ENCODE measurements at places on chromosomes 13 and 19. TPM values are rescaled to one million over a fixed set of nuclear protein-coding genes. Genes with fewer than 3 reads are reported as not detected.

GRCh38 chr13:99282264-99283231 lies 24.4 kb upstream of the GPR18 start:
- no peaks in the 10 kb centered on the region for H3K27me3 ChIP-seq
- H3K4me3 ChIP-seq = no peak overlapping the region
- H3K36me3 ChIP-seq = no peaks in the 10 kb centered on the region
- H3K4me1 ChIP-seq = peaks cover 23% of the 10 kb centered on the region

DNA sequence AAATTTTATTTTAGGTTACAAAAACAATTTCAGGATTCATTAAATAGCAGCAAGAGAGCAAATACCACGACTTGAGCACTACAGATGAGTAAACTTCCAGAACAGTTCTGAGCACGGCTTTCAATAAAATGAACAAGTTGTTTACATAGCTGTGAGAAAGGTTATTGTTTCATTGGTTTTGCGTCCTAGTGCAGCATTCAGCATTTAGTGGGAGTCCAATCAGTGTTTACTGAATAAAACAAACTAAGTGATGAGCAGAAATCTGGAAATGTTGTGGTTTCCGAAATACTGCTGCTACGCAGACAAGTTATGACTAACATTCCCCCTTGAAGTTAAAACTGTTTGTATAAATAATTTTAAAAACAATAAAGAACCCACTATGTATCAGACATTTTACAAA lies 251.5 kb upstream of the STARD13 start:
- no peak overlapping the region for H3K27ac ChIP-seq
- no peak for DNase-seq
- no peaks in the 10 kb centered on the region for H3K27me3 ChIP-seq
- H3K4me3 ChIP-seq = no peak overlapping the region

DNA sequence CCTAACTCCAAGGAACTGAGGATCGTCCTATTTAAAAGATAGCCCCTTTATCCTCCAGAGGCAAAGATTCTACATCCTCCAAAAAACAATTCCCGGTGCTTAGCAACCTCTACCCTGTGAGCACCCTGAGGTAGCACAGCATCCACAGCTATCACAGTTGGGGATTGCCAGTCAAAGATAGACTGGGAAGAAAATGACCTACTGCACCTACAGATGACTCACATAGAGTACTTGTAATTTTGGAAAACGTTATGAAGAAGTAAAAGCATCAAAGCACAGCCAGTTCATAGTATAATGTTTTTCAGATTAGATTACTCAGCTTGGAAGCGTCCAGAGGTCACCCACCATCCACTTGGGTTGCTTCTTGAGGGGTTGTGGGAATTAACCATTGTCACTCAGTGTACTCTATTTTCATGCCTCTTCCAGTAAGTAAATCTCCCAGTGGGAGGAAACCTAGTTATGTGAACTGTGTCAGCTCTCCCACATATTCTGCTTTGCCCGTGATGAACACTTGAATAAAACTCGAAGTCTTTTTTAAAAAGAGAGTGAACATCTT lies 8.9 kb upstream of the FAM124A start:
- H3K36me3 ChIP-seq = no peaks in the 10 kb centered on the region
- no peaks in the 10 kb centered on the region for H3K27me3 ChIP-seq
- H3K4me3 ChIP-seq = no peak overlapping the region
- no peaks in the 10 kb centered on the region for H3K4me1 ChIP-seq

GRCh38 chr13:33281951-33282595 lies 3.5 kb downstream of the STARD13 start:
- H3K27me3 ChIP-seq = no peaks in the 10 kb centered on the region
- DNase-seq = no peak
- H3K27ac ChIP-seq = no peak overlapping the region
- peaks cover 12% of the 10 kb centered on the region for H3K4me1 ChIP-seq
- no peak overlapping the region for H3K4me3 ChIP-seq

DNA sequence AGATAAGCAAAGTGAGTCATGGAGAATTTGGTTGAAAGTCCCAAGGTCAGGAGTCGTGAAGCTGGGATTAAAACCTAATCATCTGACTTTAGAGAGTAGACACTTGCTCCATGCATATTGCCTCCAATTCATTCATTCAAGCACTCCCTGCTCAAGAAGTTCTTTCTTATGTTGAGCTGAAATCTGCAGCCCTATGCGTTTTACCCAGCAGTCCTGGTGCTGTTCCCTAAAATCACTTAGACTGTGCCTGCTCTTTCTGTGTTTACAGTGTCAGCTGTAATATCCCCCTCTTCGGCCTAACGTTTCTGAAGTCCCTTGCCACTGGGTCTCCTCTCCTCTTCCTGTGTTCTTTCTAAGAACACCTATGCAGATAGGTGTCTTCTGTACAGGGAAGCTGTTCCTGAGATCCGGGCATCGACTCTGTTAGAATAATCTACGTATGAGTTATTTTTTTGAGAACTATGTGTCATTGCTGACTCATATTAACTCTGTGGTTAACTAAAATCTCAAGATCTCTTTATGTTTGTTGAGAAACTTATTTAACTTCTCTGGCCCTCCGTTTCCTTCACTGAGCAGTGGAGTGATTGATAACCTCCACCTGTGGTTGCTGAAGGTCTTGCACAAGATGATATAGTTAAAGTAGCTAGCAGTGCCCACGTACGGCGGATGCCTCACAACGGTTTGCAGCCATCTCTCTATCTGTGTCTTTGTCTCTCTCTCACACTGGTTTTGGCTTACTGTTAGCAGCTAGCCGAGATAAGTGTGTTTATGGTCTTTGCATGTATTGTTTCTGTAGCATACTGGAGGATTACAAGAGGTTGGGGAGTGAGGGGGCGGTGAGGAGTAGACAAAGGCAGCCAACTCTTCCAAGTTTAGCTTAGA lies 4.7 kb downstream of the ALOX5AP start:
- H3K27me3 ChIP-seq = no peaks in the 10 kb centered on the region
- peak; percentile 35 for DNase-seq
- H3K4me1 ChIP-seq = peaks cover 17% of the 10 kb centered on the region
- H3K27ac ChIP-seq = no peak overlapping the region

DNA sequence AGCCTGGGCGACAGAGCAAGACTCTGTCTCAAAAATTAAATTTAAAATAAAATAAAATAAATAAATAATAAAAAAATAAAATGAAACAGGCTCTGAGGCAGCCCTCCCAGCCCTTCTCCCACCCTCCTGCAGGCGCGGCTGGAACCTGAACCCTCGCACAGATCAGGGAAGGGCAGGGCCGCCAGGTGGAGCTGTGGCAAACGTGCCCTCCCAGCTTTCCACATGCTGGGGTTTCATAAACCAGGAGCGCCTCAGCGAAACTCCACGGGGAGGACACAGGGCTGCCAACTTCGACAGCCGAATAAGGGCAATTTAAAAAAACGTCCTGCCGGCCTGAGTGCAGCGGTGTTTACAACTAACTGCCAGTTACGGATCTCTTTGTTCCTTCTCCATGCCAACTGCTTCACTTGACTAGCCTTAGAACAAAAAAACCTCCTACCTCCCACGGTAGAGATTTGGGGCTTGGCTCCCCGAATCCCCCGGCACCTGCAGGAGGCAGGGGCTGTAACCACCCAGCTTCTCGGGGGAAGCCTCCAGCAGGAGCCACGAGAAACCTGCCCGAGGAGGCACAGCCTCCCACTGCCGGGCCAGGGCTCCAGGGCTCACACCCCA lies 15.9 kb downstream of the ZNF787 start:
- H3K27ac ChIP-seq = peak overlapping the region; percentile 70
- peaks cover 11% of the 10 kb centered on the region for H3K4me1 ChIP-seq
- DNase-seq = peak; percentile 87
- H3K4me3 ChIP-seq = no peak overlapping the region

- no peak overlapping the region for H3K4me3 ChIP-seq
- H3K27me3 ChIP-seq = peaks cover 52% of the 10 kb centered on the region
- H3K27ac ChIP-seq = no peak overlapping the region
- peaks cover 23% of the 10 kb centered on the region for H3K4me1 ChIP-seq
- H3K36me3 ChIP-seq = no peaks in the 10 kb centered on the region
Measured at GRCh38 chr13:114088234-114088633, 44.2 kb downstream of the RASA3 start.

DNA sequence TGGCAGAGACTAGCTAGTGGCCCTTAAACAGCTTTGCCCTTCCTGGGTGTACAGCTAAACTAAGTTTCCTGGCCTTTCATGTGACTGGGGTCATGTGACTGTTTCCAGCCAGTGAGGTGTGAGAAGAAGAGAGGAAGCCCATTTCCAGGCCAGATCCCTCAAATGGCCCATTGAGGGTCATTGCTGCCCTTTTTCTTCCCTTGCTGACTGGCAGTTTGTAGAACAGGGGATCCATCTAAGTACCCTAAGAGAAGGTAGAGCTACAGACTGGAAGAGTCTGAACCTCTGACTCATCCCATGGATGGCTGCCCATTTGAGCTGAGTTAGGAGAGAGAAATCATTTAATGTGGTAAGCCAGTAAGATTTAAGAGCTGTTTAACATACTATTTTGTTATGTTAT lies 2.8 kb downstream of the SWSAP1 start:
- peaks cover 6% of the 10 kb centered on the region for H3K4me1 ChIP-seq
- DNase-seq = no peak
- peaks cover 5% of the 10 kb centered on the region for H3K27me3 ChIP-seq
- H3K27ac ChIP-seq = no peak overlapping the region

DNA sequence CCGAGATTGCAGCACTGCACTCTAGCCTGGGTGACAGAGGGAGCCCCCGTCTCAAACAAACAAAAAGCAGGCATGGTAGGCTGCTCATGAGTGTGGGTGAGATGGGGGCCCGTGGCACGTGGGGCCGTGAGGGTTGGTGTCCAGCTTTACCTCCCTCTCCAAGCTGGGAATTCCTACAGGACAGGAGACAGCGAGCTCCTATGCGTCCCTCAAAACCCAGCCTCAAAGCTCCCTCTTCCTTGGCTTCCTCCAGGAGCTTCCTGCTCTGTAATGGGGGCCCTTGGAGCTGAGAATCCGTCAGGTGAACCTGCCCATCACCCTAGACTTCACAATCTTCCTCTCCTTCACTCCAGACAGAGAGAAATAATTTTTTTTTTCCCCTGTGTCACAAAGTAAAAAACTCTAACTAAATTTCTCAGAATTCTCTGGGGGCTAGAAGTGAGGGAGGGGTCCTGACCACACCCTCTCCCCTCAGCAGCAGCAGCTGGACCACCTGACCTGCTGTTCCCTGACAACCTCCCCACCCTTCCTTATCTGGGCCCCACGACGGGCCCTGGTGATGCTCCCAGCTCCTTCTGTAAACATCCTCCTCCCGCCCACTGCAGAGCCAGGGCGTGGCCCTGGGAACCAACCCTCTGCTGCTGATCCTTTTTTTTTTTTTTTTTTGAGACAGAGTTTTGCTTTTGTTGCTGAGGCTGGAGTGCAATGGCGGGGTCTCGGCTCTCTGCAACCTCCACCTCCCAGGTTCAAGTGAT lies 22.1 kb upstream of the WDR18 start:
- no peak overlapping the region for H3K4me3 ChIP-seq
- H3K27ac ChIP-seq = no peak overlapping the region
- H3K36me3 ChIP-seq = peaks cover 9% of the 10 kb centered on the region

DNA sequence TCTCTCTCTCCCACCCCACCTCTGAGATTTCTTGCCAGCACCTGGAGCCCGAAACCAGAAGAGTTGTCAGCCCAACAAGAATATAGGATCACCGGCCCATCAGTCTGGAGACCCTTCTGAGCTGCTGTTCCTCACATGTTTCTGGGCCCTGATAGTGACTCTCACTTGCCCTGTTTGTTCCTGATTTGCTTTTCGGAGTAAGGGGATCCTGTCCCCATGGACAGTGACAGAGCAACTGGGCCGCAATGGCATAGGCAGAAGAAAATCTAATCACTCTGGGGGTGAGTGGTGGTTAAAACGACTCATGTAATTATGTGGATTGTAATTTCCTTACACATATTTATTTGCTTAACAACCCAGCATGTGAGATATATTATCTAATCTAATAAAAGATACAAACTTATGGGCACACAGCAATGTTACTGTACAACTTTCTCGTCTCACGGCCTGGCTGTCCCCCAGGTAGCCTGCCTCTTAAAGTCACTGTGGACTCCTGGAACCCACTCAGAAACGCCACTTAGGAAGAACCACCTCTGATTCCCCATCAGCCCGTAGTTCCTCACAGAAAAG lies 663 bp upstream of the SMAD9 start:
- H3K27ac ChIP-seq = no peak overlapping the region
- peaks cover 14% of the 10 kb centered on the region for H3K4me1 ChIP-seq
- H3K4me3 ChIP-seq = peak overlapping the region; percentile 44
- H3K36me3 ChIP-seq = no peaks in the 10 kb centered on the region

Gene GJA3
- 0.17 TPM for total RNA-seq

Gene ZNF221
- total RNA-seq = 14.0 TPM

Gene OXGR1
- 0.88 TPM for total RNA-seq

Gene C3
- total RNA-seq = 0.25 TPM

Gene ZNF345
- total RNA-seq = 18.1 TPM

Data from neural progenitor cell (in vitro differentiated cells).